Effector CD4-positive, alpha-beta T cell (primary cell): ENCODE measurements at places on chromosomes 11 and 22.
A peak's percentile ranks its signal among the peaks of the same experiment; 100 is the strongest.

DNA sequence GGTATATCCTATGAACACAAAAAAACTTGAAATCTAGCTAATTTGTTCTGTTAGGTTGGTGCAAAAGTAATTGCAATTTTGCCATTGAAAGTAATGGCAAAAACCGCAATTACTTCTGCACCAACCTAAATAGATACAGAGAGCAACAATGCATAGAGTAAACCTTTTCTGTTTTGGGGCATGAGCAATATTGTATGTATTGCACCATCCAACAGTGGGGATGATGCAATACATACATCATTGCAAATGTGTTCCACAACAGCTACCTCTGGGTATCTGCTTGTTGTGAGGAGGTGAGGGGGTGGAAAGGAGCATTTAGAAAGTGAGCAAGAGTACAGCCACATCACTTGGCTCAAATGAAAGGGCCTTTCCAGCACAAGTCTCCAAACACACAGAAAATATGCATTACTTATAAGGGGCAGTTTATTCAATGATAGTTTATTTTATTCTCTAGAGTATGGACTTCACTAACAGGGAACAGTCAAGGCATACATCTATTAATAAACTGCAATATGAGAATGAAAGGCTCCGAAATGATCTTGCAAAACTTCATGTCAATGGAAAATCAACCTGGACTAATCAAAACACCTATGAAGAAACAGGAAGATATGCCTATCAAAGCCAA lies 77.3 kb downstream of the DEUP1 start:
- DNase-seq: no peak

GRCh38 chr11:65576867-65577755 lies 1.3 kb downstream of the EHBP1L1 start:
- no peak for DNase-seq

DNA sequence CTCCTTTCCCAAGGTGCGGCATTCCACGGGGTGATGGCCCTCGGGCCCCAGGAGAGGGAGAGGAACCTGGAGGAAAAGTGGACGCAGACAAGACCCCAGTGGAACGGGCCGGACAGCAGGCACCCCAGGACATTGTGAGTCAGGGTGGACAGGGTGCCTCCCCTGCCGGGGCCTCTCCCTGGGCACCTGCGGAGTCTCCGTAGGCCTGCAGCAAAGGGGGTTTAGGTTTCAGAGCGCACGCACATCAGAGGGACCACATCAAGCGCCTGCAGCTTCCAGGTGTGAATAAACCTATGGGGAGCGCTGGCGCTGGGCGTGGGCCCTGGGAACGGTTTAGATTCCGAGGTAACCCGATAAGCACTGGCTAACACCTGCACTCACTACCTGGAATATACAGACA lies 22.7 kb upstream of the FGF19 start:
- no peak for DNase-seq

DNA sequence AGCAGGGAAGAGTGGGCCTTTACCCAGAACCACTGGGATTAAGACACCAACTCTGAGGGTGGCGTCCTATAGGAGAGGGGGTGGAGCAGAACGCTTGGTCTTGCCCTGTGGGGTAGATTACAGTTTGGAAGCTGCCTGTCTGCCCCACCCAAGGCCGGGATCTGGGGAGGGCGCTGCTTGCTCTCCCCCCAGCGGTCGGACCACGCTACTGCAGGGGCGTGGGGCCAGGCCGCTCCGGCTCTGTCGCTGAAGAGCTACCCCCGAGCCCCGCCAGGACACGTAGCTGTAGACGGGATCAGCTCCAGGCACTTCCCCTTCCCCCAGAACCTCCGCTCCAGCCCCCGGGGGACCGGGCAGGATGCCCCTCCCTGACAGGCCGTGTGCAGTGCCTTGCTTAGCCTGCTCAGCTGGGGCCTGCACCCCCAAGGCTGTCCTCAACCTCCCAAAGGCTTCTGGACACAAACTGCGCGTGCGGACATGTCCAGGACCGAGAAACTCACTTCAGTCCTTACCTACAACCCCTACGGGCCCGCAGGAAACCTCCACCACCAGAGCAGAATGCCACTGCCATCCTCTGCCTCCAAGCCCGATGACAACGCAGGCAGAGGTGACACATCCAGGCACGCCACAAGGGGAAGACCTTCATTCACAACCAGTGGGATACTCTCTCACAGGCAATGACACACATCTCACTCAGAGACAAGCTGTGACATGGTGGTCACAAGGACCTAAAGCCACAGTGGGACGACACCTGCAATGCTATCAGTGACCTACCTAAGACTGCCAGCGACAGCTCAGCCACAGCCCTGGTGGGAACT lies 3.6 kb downstream of the AHNAK start:
- peak; percentile 68 for DNase-seq
